Cortex of kidney (tissue), 1 donor: ENCODE measurements at places on chromosomes 12 and 14.

DNA sequence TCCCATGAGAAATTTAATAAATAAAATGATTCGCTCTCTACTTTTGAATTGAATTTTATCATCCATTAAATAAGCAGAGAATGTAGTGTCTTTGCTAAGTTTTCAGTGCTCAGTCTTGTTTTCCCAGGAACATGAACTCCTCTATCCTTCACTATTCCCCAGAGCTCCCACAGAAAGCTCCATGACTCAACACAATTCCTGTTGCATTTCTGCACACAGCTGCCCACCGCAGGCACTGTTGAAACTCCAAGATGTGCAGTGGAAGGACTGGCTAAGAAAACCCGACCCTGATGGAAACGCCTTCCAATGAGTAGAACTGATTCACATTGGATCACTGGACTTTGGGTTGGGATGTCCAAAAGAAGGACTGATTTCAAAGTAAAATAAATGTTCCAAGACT lies 202.4 kb upstream of the AMIGO2 start:
- no peak for DNase-seq

GRCh38 chr12:121600702-121601336 lies 20.0 kb upstream of the KDM2B start:
- no peak for DNase-seq

GRCh38 chr12:116662612-116663144 lies 75.2 kb downstream of the SPRING1 start:
- no peak for DNase-seq

GRCh38 chr14:33347796-33348195 lies 409.1 kb downstream of the NPAS3 start:
- DNase-seq: no peak

DNA sequence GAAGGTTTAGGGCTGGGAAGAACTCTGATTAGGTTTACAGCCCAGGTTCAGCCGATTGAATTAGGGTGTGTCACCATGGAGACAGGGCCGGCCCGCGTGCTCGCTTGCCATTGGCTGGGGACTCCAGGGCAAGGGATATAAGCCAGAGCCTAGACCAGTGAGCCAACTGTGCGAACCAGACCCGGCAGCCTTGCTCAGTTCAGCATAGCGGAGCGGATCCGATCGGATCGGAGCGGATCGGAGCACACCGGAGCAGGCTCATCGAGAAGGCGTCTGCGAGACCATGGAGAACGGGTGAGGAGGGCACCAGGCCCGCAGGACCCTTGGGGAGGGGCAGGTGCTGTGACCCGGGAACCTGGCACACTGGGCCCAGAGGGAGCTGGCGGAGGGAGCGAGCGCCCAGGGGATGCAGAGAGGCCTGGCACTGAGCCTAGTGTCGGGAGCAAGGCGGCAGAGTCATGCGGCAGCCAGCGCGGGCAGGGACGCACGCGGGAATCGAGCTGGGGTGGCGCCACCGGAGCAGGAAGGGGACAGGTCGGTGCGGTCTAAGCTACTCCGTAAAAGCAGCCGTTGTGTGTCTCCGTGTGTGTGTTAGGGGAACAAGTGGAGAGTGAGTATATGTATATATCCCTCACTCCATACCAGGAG lies at the start of gene PNP:
Gene PNP, plus strand, starts transcription at position 165 of the 648 bp plus-strand sequence. Its CDS starts 119 bp downstream, at position 284.
- no peak for DNase-seq

DNA sequence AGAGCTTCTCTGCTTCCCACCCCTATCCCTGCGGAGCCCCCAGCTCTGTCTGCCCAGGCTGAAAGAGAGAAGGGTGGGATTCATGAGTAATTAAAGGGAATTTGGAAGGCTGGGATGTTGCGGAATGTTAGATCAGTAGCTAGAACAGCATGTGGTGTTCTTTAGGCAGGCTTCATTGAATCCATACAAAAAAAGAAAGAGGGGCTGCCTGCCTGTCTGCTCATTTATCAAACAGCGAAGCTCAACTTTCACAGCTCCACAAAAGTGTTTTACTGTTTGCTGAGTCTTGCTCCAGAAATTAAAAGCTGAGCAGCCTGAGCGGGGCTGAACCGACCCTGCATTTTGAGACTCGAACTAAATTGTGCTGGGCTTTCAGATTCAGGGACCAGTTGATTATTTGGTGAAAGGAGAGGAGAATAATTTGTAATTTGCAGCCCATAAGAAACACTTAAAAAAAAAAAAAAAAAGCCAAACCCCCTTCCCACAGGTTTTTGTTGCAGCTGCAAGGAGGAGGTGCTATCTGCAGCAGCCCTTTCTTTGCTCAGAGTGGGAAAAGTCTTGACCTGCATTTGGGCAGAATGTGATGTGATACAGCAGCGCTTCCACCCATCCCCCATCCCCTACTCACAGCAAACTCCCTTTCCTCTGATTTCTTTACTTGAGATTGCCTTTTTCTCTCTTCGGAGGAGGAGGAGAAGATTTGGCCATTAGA lies 89.7 kb downstream of the RFX4 start:
- no peak for DNase-seq

DNA sequence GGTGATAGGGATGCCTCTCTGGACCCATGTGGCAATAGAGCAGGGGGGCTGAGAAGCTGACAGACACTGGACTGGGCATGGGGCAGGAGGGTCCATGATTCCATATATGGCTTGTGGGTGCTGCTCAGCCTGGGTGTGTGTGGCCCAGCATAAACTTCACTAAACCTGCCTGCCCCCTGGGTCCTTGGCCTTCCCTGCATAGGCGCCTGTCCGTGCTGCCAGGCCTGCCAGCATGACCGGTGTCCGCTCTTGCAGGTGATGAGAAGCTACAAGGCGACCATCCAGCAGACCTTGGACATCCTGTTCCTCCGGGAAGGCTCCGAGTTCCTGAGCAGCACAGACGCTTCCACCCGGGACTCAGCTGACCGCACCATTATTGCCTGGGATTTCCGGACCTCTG lies 61.6 kb downstream of the BEGAIN start:
- no peak for DNase-seq

GRCh38 chr12:131856366-131857097 lies 28.3 kb downstream of the MMP17 start:
- DNase-seq: no peak

DNA sequence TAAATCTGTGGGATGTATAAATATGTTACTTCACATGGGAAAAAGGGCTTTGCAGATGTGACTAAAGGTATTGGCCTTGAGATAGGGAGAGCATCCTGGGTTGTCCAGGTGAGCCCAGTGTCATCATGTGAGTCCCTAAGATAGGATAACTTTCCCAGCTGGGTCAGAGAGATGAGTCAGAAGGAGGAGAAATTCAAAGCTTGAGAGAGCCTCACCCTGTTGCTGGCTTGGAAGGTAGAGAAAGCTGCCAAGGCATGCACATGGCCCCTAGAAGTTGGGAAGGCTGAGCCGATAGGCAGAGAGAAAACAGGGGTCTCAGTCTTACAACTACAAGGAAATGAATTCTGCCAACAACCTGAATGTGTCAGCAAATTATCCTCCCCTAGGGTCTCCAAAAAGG lies 213.0 kb downstream of the ADGRD1 start:
- DNase-seq: no peak

DNA sequence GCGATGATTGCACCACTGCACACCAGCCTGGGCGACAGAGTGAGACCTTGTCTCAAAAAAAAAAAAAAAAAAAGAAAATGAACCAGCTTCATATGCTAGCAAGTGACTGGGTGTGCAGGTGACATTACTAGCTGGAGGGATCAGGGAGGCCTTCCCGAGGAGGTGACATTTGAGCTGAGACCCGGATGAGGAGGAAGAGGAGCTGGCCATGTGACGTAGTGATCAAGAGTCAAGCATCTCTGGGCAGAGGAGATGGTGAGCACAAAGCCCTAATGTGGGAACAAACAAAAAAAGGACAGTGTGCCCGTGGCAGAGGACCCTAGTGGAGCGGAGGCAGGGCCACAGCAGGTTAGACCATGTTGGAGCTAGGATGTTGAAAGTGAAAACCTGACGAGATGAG lies 3.5 kb upstream of the PTPN6 start:
- no peak for DNase-seq

- DNase-seq: no peak
These were observed 6.0 kb downstream of the CCDC92 start for GRCh38 chr12:123966596-123966995.

GRCh38 chr12:94074216-94074979 lies 74.0 kb upstream of the PLXNC1 start:
- DNase-seq: no peak

GRCh38 chr14:86462193-86462753 lies 932.3 kb downstream of the FLRT2 start:
- DNase-seq: no peak
